ENCODE measurements at places on chromosomes 7 and 10.

DNA sequence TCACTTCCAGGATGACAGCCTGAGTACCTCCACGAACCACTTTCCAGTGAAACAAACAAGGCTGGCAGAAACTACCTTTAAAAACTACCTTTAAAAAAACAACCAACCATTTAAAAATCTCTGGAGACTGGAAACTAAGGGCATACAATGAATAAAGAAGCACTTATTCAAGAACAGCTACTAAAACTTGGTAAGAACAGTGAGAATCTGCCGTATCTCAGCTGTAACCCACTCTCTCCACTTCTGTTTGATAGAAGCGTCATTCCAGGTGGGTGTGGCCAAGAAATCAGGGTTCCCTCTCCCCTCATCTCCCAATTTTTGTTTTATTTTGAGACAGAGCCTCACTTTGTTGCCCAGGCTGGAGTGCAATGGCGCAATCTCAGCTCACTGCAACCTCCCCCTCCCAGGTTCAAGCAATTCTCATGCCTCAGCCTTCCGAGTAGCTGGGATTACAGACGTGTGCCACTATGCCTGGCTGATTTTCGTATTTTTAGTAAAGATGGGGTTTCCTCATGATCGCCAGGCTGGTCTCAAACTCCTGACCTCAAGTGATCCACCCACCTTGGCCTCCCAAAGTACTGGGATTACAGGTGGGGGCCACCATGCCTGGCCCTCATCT is 158.8 kb upstream of the CHST15 start:
- DNase-seq, result no peak

DNA sequence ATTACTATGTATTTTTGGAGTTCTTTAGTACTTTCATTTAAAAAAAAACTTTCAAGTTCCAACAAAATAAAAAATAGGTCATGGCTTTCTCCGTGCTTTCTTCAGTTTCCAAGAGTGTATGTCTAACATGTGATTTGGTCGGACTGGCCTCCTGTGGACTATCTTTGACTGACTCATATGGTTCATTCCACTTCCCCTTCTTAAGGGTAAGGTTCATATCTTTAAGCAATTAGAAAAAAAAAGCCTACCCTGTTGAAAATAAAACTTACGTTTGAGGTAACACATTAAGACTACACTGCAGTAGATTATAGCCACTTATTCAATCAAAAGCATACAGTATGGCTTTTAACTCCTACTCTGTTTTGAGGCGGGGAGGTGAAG is 112.8 kb upstream of the AHR start:
- DNase-seq, result no peak

- no peak for DNase-seq
Measured at GRCh38 chr7:20440472-20441105, 109.9 kb downstream of the ITGB8 start.

DNA sequence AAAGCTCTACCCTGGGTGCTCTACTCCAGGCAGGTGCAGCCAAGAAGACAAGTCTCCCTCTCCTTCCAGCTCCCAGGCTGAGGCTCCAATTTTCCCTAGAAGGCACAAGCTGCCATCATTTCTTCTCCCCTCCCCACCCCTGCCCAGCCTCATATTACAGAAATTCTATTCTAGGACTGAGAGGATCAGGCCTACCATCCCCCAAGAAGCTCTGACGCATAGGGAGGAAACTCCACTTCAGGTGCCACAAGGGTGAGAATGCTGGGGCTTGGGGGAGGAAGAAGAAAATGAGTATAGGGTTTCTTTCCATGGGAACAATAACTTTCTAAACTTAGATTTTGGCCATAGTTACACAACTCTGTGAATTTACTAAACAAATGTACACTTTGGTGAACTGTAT is 35.3 kb downstream of the FEZF1 start:
- DNase-seq, result no peak

DNA sequence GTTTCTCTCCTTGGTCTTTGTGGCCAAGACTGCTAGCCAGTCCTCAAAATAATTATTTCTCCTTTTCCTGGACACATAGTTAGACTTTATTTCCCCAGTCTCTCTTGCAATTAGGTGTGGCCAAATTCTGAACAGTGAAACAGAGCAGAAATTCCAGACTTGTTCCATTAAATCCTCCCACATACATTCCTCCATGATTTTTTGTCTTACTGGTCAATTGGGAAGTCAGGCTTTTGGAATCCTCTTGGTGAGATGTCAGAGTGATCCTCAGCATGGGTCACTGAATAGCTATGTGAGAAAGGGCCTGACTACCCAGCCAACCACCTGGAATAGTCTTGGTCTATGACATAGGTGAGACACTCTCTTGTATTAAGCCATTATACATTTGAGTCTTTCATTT is 164.2 kb downstream of the DGKI start:
- no peak for DNase-seq

GRCh38 chr7:155198901-155199845 is 98.5 kb upstream of the INSIG1 start:
- peak; percentile 35 for DNase-seq
